ENCODE measurements at places on chromosomes 2 and 18. TPM values are rescaled to one million over a fixed set of nuclear protein-coding genes. Genes with fewer than 3 reads are reported as not detected.

CRYGC gene
- polyA plus RNA-seq, result not detected

DNA sequence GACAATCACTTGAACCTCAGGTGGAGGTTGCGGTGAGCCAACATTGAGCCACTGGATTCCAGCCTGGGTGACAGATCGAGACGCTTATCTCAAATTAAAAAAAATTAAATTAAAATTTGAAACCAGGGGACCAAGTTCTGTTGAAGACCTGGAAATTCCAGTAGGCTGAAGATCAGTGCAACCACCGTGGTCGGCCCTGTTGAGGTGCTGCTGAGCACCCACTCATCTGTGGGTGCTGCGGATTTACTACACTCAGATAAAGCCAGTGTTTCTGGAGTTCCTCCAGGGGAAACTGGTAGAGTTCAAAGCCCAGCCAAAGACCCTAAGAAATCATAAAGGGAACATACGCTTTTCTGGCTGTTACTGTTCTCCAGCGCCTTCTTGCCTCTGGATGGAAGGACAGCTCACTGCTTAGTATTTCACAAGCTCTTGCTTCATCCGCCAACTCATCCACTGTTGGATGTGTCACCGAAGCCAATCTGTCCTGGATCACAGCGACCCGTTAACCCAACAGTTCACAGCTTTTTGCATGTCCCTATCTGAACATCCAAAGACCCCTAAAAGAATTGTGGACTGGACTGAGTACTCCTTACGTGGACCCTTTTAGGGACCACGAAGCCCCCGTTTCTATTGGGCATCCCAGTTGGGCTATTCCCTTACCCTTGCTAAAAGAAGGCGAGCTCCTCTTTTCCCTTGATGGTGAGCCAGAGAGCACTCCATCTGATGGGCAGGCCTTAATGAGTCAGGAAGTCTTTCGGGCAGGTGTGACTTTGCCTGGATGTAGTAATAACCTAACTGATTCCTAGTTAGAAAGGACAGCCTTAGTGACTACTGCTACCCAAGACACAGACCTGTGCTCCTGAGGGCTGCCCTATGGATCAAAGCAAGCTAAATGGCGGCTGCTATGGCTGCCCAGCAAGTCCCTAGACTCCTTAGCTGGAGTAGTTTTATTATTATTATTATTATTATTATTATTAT is 6.0 kb upstream of the ALPP start:
- DNase-seq, result no peak

AQP12B gene
- polyA plus RNA-seq, result not detected

CHST10 gene
- polyA plus RNA-seq, result 28.8 TPM

- no peak for DNase-seq
Measured at GRCh38 chr18:49935215-49935614, 121.9 kb upstream of the ACAA2 start.

GRCh38 chr18:6257950-6258349 is 156.8 kb downstream of the L3MBTL4 start:
- DNase-seq, result no peak

GRCh38 chr2:100352521-100352920 is 30.2 kb upstream of the LONRF2 start:
- no peak for DNase-seq

MALL gene
- 38.0 TPM for polyA plus RNA-seq

- no peak for DNase-seq
Measured at GRCh38 chr2:205683502-205684367, 1.4 kb downstream of the NRP2 start.

GRCh38 chr2:215451012-215451756 is 15.3 kb upstream of the FN1 start:
- no peak for DNase-seq

GRCh38 chr2:64850642-64851041 is 138.6 kb upstream of the SLC1A4 start:
- DNase-seq, result no peak

AGPS gene
- 28.8 TPM for polyA plus RNA-seq

CD207 gene
- polyA plus RNA-seq, result 0.11 TPM
